ENCODE measurements at places on chromosomes 3 and 15.

GRCh38 chr3:63961891-63962290 lies 49.7 kb upstream of the SCAANT1 start:
- no peak for DNase-seq

- DNase-seq, result no peak
Observed at GRCh38 chr3:167151636-167152035, 228.5 kb downstream of the ZBBX start.

GRCh38 chr3:107704477-107704876 lies 181.7 kb downstream of the BBX start:
- no peak for DNase-seq

GRCh38 chr3:98655666-98656065 lies 62.3 kb upstream of the CPOX start:
- DNase-seq, result no peak

DNA sequence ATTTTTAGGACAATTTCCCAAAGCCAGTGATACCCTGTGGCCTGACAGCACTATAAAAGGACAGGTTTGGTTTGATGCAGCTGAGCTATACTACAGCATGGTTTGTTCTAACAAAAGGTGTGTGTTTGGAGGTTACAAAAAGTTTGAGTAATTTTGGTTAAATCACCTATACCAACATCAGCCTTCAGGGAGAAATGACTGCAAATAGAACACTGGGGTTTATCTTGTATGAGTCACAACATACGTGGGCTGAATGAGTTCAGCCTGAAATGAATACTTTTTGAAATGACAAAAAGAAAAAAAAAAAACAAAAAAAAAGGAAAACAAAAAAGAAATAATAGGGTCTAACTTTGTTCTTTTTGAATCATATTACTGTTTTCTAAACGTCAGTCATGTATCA lies 345.7 kb downstream of the CNTN3 start:
- DNase-seq, result no peak

- DNase-seq, result no peak
Observed at GRCh38 chr3:101992863-101993262, 143.5 kb downstream of the NFKBIZ start.

GRCh38 chr15:51053571-51053970 lies 41.1 kb downstream of the TNFAIP8L3 start:
- DNase-seq, result no peak

- no peak for DNase-seq
Observed at GRCh38 chr3:72973031-72973723, 23.4 kb upstream of the PPP4R2 start.

DNA sequence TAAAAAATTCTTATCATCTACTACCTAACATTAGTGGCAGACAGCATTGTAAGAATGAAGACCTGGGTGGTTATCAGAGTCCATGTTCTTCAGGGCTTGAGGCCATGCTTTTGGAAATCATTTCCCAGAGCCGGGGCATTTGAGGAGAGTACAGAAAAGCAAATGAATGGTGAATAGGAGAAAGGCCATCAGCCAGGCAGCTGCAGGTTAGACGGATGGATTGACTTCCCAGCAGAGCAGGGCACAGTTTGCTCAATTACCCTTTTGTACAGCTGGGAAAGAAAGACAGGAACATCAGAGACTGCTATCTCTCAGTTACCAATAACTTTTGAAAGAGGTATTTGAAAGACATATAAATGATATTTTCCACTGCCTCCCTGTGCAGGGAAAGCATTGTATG lies 135.6 kb downstream of the ALCAM start:
- DNase-seq, result no peak

DNA sequence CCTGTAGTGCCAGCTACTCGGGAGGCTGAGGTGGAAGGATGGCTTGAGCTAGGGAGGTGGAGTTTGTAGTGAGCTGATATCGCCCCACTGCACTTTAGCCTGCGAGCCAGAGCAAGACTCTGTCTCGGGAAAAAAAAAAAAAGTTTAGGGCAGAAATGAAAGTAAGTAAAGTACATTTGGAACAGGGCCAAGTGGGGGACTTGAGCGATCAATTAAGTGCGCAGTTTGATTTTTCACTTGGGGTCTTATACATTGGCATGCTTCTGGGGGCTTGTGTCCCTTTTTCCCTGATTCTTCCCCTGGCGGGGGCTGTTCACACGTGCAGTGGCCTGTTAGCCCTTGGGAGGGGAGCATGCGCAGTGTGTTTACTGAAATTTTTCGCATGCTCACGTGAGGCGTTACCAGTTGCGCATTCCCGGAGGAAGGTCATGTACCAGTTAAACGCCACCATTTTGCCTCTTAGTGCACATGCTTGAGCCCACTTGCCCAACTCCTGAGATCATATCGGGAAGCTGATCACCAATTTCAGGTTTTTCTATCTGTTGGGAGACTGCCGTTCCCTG lies 42.0 kb downstream of the GALNT15 start:
- no peak for DNase-seq

GRCh38 chr3:181851063-181851462 lies 139.3 kb downstream of the SOX2 start:
- no peak for DNase-seq

DNA sequence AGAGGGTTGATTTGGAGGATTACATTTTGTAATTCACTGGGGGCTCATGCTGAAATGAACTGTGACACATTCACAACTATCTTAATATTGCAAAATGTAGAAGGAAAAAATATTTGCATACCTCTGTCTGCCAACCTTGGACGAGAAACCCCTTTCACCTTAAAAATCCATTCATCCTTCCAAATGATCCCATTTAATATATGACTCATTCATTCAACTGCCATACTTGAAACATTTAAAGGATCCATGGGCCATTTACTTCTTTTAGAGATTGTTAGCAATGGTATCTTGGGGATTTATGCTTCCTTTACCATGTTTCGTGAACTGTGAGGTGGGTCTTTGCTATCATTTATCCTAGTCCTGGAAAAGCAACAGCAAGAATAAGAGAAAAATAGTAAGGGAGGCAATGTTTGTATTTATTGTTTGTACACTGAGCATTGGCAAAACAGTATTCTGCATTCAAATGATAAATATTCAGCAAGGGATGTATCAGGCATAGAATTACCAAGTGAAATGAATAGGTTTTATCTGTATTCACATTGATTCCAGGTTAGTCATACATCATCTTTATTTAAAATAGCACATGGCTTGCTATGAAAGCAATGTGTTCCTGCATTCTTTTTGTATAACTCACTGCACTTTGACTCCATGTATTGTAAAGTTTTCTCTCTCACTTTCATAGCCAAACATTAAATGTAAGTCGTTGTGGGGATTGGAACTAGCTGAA lies 378.1 kb downstream of the NSUN3 start:
- no peak for DNase-seq

DNA sequence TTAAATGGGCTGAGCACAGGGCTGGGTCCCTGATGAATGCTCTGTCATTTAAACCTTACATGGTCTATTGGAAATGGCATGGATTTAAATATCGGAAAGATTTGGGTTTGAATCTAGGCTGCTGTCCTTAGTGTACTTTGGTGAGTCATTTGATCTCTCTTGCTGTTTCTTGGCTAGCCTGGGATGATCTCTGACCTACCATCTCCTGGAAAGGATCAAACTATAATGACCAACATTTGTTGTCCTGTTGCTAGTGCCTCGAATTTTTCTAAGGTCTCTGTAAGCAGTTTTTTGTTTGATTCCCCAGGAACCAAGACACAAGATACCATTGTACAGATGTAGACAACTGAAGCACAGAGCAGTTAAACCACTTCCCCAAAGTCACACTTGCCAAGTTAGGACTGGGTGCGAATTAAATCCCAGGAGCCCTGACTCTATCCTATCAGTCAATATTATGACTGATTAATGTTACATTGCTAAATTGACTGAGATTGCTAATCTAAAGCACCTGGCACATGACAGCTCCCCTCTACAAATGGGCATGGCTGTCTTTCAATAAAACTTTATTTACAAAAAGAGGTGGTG lies 244.9 kb upstream of the MCTP2 start:
- DNase-seq, result no peak

GRCh38 chr3:141845407-141846049 lies 30.9 kb upstream of the ATP1B3 start:
- DNase-seq, result no peak

DNA sequence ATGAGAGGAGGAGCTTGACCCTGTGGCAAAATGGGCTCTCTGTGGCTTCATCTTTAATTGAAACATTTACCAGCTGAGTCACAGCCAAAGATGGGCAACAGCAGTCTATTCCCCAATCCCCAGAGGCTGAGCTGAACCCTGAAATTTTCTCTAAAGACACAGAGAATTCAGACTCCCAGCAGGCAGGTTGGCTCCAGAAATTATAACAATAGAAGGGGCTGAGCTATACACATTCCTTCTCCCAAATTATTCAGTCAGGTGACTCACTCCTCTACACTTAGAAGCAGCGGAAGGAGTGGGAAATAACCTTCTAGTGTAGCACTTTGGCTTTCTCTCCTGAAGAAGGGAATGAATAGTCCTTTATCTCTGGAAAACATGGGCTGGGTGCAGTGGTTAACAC lies 264.3 kb upstream of the ARHGEF26 start:
- no peak for DNase-seq

DNA sequence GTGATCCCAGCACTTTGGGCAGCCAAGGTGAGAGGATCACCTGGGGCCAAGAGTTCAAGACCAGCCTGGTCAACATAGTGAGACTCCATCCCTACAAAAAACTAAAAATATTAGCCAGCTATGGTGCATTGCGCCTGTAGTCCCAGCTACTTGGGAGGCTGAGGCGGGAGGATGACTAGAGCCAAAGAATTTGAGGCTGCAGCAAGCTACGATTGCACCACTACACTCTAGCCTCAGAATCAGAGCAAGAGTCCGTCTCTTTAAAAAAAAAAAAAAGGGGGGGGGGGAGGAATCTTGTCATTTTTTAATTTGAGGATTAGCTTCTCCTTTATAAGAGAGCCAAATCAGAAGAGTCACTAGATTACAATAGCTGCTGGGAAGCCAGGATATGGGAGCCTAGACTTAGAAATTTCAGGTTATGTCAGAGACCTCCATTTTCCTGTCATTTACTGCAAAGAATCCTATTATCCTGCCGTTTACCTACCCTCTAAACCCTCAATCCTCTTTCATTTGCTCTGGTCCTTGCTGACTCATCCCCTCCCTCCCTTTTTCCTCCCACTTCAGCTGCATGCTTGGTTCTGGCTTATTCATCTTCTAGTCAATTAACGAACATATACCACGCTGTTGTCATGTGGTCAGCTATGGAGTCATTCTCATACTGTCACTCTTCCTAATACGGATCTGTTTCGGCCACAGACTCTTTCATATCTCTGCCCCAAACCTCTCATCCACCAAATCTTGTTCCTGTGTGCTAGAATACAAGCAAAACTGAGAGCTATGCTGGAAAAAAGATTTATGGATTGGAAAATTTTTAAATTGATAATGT lies 83.8 kb upstream of the PPIB start:
- DNase-seq, result peak; percentile 31

DNA sequence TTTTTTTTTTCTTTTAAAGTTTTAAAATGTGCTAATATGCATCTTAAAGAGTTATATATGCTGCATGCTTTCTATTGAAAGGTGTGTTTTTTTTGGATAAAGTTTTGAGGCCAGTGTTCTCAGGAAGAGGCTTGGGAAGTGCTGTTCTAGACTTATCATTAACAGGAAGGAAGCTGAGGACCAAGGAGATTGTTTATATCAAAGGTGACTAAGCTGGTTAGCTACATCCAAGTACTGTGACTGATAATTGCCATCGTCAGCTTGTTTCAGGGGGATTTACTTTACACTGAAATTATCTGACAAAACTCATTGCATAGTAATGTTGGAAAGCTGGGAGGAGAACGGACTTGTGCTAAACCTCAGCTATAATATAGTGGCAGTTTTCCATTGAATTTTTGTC lies 36.3 kb upstream of the UTS2B start:
- DNase-seq, result no peak

GRCh38 chr3:43239755-43240154 lies 46.6 kb upstream of the SNRK start:
- no peak for DNase-seq

DNA sequence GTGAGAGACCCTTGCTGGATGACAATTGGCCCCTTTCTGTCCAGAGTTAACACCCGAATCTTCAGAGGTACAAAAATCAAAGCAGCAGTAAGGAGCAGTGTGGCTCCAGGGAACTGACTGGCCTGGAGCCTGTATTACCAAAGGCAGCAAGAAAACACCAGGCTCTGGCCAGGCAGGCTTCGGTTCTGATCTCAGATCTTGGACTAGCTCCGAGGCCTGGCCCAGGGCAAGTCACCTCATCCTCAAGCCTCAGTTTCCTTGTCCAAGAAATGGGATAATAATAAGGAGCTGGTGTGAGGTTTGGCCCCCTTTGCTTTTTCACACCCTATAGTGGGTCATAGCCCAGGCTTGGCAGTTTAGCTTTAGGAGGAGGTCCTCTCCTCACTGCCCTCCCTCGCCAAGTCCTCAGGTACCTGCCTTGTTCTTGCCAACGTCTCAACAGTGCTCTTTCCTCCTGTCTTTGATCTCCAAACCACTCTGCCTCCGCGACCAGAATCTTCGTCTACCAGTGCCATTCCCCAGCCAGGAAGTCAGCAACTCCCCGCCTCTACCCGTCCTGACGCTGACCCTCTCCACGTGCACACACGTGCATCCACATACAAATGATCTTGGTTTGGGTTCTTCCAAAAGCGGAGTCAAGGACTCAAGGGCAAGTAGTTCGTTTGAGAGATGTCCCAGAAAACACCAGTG lies 82.6 kb upstream of the TLE3 start:
- DNase-seq, result no peak

GRCh38 chr3:179512378-179512777 lies 50.3 kb upstream of the ACTL6A start:
- no peak for DNase-seq

DNA sequence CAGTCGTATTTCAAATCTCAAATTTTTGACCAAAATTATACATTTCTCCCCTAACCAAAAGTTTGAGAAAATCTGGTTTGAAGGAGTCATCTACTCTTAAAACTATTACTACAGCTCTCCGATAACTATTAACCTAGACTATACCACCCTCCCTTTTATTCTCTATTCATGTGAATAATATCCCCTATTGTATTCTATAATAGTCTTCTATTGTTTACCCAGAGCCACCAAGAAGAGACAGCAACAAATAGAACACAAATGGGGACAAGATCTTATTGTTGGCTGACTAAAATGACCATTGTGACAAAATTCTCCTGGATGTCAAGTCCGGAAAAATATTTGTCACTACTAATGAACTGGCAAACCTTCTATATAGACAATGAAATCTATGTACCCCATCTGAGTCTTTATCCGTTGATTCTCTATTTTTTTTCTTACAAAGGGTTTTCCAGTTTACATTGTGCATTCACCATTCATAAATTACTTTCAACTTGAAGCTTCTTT lies 618.0 kb downstream of the CADM2 start:
- DNase-seq, result no peak

DNA sequence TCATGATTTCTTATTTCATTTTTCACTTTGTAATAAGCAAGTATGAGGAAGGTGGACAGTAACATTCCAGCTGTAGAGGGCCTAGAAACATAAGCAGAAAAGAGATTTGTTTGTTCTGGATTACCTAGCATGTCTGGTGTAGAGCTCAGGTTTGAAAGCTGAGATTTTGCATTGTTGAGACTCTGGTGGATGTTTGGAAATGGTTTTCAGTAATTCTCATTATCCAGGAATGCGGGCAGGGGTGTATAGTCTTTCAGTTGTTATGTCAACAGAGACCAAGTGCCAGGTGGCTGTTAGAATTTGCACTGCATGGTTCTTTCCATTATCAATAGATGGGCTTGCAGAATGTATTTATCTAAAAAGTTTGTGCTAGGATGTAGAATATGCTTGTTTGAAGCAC lies 10.9 kb downstream of the GPD1L start:
- DNase-seq, result no peak

GRCh38 chr3:124019291-124019690 lies 27.4 kb upstream of the ROPN1 start:
- no peak for DNase-seq

Data from NCI-H446 treated with DMSO at 0.1 percent for 48 hours (cell line).